ENCODE measurements at places on chromosomes 3 and 15.
A peak's percentile ranks its signal among the peaks of the same experiment; 100 is the strongest.

DNA sequence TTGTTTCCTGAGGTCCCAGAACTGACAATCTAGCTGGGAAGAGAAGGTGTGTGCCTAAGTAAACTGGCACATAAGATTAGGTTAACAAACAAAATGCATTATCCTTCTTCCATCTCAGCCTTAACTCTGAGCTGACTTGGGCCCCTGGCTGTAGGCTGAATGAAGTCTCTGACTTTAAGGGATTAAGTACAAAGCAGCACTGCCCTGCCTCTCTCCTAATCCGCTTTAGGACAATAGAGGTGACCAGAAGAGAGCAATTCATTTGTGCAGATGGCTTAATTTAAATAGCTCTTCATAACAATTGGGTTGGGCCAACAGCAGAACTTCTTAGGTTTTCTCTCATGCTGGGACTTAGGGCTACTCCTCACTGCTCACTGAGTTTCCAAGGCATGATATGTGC lies 181.6 kb upstream of the SOX14 start:
- no peak for DNase-seq

- no peak for DNase-seq
Measured at GRCh38 chr3:67593761-67594234, 60.6 kb downstream of the SUCLG2 start.

- DNase-seq: no peak
Measured at GRCh38 chr3:168139947-168140346, 44.2 kb upstream of the GOLIM4 start.

- no peak for DNase-seq
Measured at GRCh38 chr3:141312354-141313092, 55.8 kb upstream of the ZBTB38 start.

DNA sequence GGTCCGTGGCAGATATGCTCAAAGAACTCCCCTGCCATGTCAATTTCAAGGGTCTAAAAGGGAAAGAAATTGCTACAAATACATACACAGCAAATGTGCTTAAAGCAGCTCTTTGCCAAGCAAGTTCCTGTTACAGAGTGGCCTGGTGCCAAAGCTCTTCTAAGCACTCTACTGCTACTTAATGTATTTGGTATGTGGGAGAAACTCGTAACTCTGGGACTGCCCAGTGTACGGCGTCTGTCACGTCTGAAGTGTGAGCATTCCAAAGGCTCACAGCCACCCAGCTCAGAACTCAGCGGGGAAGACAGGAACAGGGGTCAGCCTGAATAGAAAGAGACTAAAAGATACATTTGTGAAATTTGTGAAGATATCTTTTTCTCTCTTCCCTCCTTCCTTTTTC lies 54.6 kb downstream of the RBMS3 start:
- peak; percentile 72 for DNase-seq

DNA sequence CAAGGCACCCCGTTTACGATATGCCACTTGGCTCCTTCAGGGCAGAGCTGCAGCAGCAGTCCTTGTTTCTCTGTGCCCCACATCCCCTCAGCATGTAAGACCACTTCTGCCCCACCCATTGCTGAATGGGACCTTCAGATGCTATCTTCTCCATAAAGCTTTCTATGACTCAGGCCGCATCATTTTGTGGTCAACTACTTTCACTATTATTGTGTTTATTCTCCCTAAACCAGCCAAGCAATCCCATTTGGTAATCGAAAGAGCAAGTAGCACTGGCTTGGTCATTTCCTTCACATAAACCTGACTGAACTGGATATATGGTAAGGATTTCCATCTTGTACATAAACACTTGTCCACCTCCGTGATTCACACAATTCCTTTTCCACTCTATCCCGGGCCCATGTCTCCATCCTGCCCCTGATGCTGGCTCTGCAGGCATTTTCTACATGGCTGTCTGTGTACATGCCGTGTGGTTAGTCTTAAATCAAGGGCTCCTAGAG lies 25.7 kb downstream of the LIPC start:
- DNase-seq: no peak

DNA sequence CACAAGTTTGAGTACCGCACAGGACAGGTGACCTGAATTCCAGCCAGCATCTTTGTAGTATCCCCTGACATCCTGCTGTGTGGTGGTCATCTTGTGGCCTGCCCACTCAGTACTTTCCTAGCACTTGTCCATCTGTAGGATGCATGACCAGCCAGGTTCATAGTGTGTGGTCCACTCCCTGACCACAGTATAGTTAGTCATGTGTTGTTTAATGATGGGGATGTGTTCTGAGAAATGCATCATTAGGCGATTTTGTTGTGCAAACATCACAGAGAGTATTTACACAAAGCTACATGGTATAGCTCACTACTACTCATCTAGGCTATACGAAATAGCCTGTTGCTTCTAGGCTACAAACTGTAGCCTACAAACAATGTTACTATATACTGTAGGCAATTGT lies 16.9 kb upstream of the RBPMS2 start:
- no peak for DNase-seq

DNA sequence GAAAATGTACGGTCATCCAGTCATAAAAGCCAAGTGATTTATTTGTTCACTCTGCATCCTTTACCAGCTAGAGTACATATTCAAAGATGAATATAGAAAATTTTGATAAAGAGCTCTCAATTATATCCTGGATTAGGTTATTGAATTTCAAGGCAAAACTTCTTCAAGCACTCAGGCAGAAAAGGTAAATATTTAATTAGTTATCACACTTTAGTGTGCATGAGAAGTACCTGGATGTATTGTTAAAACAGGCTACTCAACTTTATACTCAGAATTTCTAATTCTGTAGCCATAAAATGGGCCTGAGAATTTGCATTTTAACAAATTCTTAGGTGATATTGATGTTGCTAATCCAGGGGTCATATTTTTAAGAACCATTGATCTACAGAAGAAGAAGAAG lies 45.3 kb downstream of the ILDR1 start:
- DNase-seq: no peak

- DNase-seq: no peak
Measured at GRCh38 chr3:11407644-11408043, 135.4 kb downstream of the ATG7 start.

GRCh38 chr3:126031981-126032471 lies 51.9 kb downstream of the SLC41A3 start:
- no peak for DNase-seq

- DNase-seq: no peak
Measured at GRCh38 chr3:94406595-94406994, 343.7 kb downstream of the NSUN3 start.

GRCh38 chr3:178263236-178263916 lies 272.9 kb upstream of the KCNMB2 start:
- DNase-seq: no peak

DNA sequence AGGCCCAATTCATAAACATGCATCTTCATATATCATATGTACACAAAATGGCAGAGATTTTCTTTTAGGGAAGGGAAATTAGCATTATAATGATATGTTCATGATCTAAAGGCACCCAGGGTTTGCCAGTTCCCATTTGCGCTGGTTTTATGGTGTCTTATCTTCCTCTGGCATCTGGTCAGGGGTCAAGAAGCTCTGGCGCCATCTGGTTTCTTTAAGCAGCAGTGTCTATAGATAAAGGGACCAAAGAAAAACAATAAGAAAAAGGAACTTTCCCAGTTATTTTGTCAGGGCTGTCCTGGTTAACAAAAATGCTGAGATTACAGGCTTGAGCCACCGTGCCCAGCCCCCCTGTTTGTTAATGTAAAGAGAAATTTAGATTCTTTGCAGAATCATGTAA lies 3.3 kb upstream of the DCP1A start:
- no peak for DNase-seq

- peak; percentile 22 for DNase-seq
Measured at GRCh38 chr3:145807990-145808389, 353.0 kb downstream of the PLOD2 start.

DNA sequence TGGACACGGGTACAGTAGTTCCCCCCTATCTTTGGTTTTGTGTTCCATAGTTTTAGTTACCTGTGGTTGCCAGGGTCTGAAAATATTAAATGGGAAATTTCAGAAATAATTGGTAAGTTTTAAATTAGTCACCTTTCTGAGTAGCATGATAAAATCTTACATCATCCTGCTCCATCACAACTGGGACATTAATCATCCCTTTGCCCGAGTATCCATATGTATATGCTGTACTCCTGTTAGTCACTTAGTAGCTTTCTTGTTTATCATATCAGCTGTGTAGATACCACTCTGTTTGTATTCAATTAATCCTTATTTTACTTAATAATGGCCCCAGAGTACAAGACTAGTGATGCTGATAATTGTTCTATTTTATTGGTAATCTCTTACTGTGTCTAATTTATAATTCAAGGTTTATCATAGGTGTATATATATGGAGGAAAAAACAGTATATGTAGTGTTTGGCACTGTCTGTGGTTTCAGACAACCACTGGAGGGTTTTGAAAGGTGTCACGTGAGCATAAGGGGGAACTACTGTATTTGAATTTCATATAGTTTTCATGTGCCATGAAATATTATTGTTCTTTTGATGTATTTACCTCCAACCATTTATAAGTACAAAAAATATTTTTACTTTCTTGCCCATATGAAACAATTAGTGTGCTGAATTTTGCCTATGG lies 41.4 kb downstream of the CTDSPL2 start:
- no peak for DNase-seq

- no peak for DNase-seq
Measured at GRCh38 chr15:55402707-55403106, 5.5 kb downstream of the CCPG1 start.

- no peak for DNase-seq
Measured at GRCh38 chr3:128232376-128233178, 79.3 kb downstream of the EEFSEC start.

- DNase-seq: no peak
Measured at GRCh38 chr15:67147396-67147949, 82.1 kb downstream of the SMAD3 start.

DNA sequence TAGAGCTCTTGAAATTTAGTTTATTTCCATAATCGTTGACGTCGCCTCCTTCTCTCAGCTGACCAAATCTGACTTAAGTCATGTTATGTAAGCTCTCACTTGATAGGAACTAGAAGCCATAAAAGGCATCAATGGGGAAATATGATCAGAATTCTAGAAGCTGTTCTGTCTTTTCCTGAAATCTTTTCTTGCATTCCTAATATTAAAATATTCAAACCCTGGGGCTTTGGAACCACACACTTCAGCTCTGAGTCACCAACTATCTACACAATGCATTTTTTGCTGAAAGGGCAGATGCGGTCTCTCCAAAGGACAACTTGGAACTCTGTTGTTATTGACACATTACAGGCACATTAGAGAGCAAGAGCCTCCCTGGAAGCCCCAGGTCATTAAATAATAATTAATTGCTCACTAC lies 91.3 kb downstream of the LARS2 start:
- DNase-seq: no peak

DNA sequence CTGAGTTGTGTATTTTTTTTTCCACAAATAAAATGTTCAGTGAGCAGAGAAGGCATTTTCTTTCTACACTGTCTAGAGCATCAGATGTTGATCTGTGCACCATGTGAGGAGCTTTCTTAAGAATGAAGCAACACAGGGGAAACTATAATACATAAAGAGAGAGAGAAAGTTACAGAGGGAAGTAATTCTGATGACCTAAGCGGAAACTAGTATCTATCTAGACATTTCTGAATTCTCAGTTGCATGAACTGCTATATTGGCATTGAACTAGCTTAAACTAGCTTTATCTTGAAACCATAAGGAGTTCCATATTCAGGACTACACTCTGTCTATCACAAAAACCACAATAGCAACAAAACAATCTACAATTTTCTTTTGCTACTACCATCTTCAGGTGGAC lies 822.4 kb downstream of the VGLL3 start:
- DNase-seq: no peak

DNA sequence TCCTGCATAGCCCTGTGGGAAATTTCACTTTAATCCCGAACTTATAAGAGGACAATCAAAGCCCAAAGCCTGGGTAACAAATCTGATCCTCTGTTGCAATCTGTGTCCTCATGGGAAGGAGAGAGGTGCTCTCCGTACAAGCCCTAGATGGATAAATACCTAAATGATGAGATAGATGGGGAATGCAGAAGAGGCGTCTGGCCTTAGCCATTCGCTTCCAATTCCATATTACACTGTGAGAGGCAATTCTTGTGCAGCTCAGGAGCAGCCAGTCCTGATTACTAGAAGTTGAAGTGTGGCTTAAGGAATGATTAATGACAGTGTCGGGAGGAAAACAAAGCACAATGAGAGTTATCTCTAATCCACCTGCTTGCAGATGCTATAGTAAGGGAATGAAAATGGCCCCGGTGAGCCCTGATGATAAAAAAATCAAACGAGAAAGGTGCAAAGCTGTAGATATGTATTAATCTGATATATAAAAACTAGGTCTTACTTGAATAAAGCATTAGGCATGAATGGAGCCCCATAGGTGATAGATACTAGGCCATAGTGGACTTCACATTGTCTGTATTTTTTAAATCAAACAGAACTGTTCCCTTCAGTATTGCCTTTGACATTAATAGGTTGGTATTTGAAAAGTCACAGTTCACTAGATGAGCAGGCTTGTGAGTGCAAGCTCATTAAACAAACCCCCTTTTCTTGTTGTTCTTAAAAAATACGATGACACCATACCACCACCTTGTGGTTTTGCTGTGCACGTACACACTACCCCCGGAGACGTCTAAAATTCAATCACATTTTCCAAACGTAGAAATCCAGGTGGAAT lies 54.2 kb upstream of the TMCO5A start:
- DNase-seq: no peak

GRCh38 chr15:97680606-97681220 lies 279.8 kb upstream of the ARRDC4 start:
- DNase-seq: no peak

- no peak for DNase-seq
Measured at GRCh38 chr15:40427188-40427587, 13.6 kb upstream of the BAHD1 start.

GRCh38 chr15:55902981-55903380 lies 90.4 kb downstream of the NEDD4 start:
- DNase-seq: no peak

DNA sequence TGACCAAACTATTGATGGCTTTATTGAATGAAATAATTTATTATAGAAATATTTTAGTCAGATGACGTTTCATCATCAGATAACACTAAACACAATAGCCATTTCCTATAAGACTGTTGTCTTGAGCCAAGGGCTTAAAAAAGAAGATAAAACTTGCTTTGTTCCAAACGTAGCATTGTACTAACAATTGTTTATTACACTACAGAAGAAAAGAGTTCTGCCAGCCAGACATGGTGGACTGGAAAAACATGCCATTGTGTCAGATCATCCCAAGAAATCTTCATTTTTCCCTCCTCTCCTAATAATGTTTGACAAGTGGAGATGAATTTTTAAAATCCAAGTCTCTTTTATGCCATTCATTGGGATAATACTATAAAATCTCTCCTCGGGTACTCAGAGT lies 203.3 kb downstream of the CDIN1 start:
- no peak for DNase-seq

GRCh38 chr15:83626171-83626802 lies 27.6 kb upstream of the ADAMTSL3 start:
- DNase-seq: no peak

DNA sequence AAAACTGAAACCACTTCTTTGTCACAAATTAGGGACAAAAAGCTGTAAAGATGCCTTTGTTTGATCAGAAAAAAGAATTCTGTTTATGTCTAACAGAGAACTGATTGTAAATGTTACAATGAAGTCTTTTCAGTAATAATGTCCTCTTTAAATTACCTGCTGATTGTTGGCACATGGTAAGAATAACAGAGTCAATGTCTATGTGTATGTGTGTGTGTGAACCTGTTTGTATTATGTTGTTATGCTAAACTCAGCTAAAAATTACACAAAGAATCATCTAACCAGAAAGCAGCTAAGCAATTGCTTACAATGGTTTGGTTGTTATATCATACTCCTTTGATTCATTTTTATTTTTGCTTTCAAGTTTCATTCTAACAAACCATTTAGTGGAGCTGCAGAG lies 159.1 kb upstream of the PDZRN3 start:
- no peak for DNase-seq

Measured in NCI-H1105 (cell line).